ENCODE measurements at places on chromosomes 11 and 22.

- DNase-seq, result no peak
These were observed 192.6 kb downstream of the HIPK3 start for GRCh38 chr11:33449798-33450197.

GRCh38 chr11:7143908-7144307, 55.1 kb downstream of the RBMXL2 start:
- DNase-seq, result no peak

GRCh38 chr11:57310630-57311086, 14.1 kb downstream of the TNKS1BP1 start:
- DNase-seq, result no peak

DNA sequence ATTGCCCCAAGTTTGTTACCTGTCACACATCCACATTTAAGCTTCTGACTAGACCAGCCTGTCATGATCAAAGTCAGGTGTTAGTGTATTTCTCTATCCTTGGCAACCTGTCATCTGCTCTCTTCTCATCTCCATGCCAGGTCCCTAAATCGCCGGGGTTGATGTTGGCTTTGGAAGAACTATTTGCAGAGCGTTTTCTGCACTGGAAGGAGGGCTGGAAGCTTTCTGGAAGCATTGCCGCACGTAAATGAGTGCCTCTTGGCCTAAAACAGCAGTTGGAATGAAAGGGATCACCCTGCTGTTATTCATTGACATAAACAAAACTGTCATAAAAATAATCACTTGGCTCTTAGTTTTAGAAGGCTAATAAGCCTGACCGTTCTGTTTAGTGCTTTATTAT, 1.4 kb downstream of the TTC12 start:
- no peak for DNase-seq

GRCh38 chr11:120608760-120609211, 97.2 kb downstream of the GRIK4 start:
- DNase-seq, result no peak

DNA sequence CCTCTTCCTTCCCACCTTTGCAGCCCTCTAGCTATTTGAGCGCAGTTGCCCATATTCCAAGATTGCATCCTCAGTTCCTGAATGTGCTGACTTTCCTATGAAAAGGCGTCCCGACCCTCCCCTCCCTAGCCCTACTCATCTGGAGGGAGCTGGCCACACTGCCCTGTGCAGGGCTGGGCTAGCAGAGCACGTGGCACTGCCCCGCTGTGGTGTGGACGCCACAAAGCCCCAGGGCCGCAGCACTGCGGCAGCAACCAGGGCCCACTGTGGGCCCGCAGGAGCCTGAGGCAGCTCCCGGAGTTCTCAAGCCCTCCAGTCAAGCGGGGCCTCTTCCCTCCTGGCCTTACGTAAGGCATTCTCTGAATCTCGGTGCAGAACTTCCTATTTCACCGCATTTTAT, 27.6 kb downstream of the B3GAT1 start:
- DNase-seq, result no peak

DNA sequence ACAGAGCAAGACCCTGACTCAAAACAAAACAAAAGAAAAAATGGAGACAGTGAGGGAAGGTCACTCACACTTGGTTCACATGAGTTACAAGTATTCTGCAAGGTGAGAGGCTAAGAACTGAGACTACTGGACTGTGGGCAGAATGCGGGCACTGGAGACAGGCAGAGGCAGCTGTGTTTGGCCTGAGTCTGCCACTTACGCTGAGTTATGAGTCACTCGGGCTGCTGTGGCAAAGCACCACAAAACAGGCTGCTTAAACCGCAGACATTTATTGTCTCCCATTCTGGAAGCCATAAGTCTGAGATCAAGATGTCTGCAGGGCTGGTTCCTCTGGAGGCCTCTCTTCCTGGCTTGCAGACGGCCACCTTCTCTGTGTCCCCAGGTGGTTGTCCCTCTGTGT, 122.8 kb downstream of the SHANK2 start:
- DNase-seq, result no peak

- DNase-seq, result peak; percentile 85
These were observed 42.1 kb upstream of the ISX start for GRCh38 chr22:35023692-35024363.
